Heart right ventricle (tissue), 16 donors: ENCODE measurements at places on chromosomes 2 and 18. TPM values are rescaled to one million over a fixed set of nuclear protein-coding genes. Genes with fewer than 3 reads are reported as not detected.

The RBM45 gene
- total RNA-seq = 10.5 TPM

DNA sequence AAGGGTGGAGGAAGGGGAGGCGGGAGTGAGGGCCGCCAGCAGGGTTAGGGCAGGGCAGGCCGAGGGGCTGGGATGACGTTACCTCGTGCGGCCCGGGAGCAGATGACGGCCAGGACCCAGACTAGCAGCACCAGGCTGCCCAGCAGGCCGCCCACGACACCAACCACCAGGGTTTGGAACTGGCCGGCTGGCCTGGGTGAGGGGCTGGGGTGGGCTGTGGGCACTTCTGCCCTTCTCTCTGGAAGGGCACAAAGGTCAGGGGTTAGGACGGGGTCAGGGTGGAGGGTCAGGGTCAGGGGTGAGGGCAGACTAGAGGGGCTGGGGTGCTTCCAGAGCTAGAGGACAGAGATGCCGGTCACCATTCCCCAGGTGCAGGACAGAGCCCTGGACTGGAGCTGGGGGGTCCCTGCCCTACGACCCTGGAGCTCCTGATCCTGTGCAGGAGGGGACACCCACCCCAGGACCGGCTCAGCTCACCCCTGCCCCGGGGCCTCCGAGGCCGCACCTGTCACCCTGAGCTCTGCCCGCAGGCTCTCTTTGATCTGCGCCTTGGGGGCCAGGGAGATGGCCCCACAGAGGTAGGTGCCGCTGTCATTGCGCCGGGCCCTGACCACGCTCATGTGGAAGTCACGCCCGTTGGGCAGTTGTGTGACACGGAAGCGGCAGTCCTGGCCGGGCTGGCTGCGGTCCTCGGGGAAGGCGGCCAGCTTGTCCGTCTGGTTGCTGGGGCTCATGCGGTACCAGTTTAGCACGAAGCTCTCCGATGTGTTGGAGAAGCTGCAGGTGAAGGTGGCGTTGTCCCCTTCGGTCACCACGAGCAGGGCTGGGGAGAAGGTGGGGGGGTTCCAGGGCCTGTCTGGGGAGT lies 6.3 kb downstream of the PDCD1 start:
- no peak for DNase-seq

GRCh38 chr2:127220102-127220767 lies at the start of gene CYP27C1:
TSS of gene CYP27C1 (minus strand) at chr2:127220299. CDS start at chr2:127220270, 29 bp downstream.
- no peak for DNase-seq

- peak; percentile 80 for DNase-seq
These were observed 4.6 kb downstream of the LOXL3 start for GRCh38 chr2:74548900-74549826.

- no peak for DNase-seq
These were observed 125.0 kb downstream of the MTCL1 start for GRCh38 chr18:8830067-8831060.

DNA sequence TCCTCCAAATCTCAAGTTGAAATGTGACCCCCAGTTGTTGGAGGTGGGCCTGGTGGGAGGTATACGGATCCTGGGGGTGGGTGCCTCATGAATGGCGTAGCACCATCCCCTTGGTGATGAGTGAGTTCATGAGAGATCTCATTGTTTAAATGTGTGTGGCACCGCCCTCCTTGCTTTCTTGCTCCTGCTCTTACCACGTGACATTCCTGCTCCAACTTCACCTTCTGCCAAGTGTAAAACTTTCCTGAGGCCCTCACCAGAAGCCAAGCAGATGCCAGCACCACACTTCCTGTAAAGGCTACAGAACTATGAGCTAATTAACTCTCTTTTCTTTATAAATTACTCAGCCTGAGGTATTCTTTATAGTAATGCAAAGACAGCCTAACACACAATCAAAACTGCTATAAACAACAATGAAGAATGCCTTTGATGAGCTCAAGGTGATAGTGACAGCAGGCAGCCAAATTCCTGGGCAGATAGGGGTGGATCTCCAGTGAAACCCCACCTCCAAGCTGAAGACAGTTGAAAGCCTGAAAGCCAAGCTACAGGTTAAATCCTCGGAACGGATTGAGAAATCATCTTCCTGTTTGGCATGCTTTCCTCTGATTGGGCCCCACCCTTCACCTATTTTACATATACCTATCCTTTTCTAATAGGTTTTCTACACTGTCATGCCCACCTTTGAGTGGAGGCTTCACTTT lies 26.9 kb downstream of the MCEE start:
- DNase-seq = no peak
